ENCODE measurements at places on chromosomes 4 and X. TPM values are rescaled to one million over a fixed set of nuclear protein-coding genes. Genes with fewer than 3 reads are reported as not detected.

The ARHGAP4 gene
- 0.91 TPM for total RNA-seq

The TBC1D9 gene
- 6.6 TPM for total RNA-seq

The RIPPLY1 gene
- total RNA-seq, result not detected

The CT55 gene
- total RNA-seq, result not detected

The SPATA4 gene
- 0.12 TPM for total RNA-seq

The GSTCD gene
- total RNA-seq, result 5.3 TPM

The SPANXN4 gene
- total RNA-seq, result not detected

All from A549 treated with Mapracorat at 1 μM for 4 hours (cell line).